ENCODE measurements at places on chromosomes 1 and 21. TPM values are rescaled to one million over a fixed set of nuclear protein-coding genes. Genes with fewer than 3 reads are reported as not detected.

DNA sequence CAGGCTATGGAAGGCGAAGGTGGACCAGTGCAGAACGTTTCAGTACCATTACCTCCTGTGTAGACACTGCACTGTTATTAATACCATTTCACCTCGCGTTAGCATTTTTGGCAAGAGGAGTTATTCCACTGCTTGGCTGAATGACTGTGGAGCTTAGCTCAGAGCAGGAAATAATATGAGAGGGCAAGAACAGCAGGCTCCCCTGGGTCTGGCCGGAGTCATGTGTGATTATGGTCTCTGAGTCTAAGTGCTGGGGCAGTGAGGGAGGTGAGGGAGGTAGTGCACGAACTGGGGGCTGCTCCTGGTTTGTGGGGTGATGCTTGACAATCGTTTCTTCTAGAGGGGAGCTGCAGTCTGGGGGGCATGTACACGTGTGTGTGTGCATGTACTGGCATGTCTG is 82.9 kb downstream of the MDM4 start:
- no peak overlapping the region for H3K4me3 ChIP-seq
- H3K36me3 ChIP-seq: no peaks in the 10 kb centered on the region
- peaks cover 12% of the 10 kb centered on the region for H3K4me1 ChIP-seq
- no peak for DNase-seq
- H3K27ac ChIP-seq: no peak overlapping the region
- no peaks in the 10 kb centered on the region for H3K27me3 ChIP-seq

DNA sequence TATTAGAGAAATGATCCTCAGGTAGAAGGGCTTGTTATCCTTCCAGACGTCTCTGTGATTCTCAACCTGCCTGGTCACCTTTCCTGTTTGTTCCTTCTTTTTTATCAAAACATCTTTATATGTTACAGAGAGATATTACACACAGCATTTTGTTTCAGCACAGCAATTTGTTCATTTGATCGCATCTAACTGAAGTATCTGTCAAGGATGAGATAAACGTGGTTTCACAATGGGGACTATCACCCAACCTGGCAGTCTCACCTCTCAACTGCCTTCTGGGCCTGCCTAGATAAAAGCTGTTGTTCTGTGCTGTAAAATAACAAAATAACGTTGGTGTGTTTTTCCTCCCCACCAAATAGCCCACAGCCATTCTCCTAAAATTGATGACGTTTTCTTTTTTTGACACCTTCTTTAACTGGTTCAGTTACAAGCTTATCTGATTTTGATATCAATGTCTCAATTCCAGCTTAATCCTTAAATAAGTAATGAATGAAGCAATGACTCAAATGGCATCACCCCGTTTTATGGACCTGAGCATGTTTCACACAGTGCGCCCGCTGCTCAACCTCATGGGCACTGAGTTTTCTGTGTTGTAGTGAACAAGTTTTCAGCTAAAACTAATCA is 367.9 kb upstream of the RUNX1 start:
- no peaks in the 10 kb centered on the region for H3K27me3 ChIP-seq
- H3K36me3 ChIP-seq: peaks cover 11% of the 10 kb centered on the region
- H3K4me3 ChIP-seq: no peak overlapping the region
- peaks cover 5% of the 10 kb centered on the region for H3K4me1 ChIP-seq
- H3K27ac ChIP-seq: no peak overlapping the region

DNA sequence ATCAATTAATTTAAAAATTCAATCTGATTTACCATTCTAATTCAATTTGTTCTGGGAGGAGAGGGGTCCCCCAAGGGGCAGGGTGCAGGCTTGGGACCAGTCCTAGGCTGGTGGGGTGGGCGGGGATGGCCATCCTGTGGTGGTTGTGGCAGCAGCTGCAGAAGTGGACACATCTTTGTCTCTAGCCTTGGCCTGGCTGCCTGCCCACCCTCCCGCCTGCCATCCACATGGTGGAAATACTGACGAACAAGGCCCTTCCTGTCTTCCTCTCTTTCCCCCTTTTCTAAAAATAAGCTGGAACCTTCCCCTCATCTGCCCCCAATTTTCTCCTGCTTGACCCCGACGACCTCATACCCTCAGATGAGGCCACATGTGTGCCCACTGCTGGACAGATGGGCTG is 130.9 kb downstream of the FOXD2 start:
- H3K4me3 ChIP-seq: no peak overlapping the region
- H3K27me3 ChIP-seq: peaks cover 2% of the 10 kb centered on the region
- DNase-seq: no peak

DNA sequence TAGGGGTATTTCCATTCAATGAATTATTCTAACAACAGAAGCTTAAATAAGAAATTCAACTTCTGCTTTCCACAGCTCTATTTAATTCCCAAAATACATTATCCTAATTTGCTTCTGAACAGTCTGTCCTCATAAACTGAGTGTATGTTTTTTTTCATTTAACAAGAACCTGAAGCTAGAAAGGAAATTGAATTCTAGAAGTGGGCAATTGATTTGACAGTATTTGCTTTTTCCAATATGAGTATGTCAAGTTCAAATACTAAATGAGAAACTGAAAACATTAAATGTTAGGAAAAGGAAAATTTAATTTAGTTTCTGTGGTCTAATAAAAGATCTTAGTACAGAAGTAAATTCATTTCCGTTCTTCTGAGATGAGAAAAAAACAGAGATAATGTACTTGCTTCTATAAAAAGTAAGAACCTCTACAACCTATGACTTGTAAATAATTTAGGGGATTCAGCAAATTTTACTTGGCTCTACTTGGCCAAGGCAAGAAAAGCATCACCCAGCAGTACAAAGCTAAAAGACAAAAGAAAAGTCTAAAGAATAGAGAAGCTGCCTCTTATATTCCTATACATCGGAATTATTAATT is 31.1 kb downstream of the RAB3GAP2 start:
- DNase-seq: no peak
- peaks cover 19% of the 10 kb centered on the region for H3K36me3 ChIP-seq
- H3K27me3 ChIP-seq: no peaks in the 10 kb centered on the region
- H3K4me1 ChIP-seq: no peaks in the 10 kb centered on the region

SLAMF9 gene
- total RNA-seq: not detected
